ENCODE measurements at places on chromosomes 6 and 20.

DNA sequence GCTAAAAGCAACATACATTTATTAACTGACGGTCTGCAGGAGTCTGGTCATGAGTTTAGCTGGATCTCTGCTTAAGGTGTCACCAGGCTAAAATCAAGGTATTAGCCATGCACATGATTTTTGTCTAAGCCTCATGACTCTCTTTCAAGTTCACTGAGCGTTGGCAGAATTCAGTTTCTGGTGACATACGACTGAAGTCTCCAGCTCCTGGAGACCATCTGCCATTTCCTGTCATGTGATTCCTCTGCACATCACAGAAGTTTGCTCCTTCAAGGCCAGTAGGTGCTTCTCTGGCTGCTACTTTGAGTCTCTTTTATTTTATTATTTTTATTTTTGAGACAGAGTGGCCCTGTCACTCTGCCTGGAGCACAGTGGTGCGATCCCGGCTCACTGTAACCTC lies 148.4 kb upstream of the EYA4 start:
- DNase-seq = no peak

DNA sequence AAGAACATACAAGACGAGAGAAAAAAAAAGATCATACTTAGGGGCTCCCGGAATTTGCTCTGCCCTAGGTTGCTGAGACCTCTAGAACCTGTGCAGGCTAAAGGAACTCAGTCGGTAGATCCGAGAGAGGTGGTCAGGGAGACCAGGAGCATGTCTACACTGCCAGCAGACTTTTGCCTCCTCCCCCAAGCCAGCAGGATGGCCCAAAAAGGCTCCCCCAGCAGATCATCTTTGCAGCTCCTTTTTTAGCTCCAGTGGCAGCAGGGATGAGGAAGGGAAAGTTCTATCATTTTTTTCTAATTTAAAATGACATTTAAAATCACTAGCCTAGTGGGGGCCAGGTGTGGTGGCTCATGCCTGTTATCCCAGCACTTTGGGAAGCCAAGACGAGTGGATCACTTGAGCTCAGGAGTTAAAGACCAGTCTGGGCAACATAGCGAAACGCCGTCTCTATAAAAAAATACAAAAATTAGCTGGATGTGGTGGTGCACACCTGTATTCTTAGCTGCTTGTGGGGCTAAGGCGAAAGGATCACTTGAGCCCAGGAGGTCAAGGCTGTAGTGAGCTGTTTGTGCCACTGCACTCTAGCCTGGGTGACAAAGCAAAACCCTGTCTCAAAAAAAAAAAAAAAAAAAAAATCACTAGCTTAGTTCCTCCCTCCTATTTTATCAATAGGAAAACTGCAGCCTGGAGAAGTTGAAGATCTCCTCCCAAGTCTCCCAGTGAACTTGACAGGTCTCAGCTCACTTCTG lies 69.3 kb upstream of the MYL9 start:
- no peak for DNase-seq

- no peak for DNase-seq
Measured at GRCh38 chr6:93701526-93701925, 282.2 kb upstream of the EPHA7 start.

DNA sequence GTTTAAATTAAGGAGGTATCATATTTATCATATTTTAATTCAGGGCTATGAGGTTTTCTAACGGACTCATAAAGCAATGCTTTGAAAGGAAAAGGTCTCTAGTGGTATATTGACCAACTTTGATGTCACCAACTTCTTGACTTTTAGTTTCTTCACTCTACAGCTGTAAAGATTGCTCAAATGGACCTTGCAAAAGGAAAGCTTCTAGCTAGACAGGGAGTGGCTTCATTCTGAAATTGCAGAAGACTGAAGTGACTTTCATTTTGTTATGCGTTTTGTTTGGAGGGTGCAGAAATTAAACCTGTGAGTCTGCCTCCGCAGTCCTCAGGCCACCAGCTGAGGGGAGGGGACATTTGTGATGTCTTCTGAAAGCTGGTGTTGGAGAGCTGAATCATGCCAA lies 95.7 kb downstream of the SLC24A3 start:
- DNase-seq = no peak

DNA sequence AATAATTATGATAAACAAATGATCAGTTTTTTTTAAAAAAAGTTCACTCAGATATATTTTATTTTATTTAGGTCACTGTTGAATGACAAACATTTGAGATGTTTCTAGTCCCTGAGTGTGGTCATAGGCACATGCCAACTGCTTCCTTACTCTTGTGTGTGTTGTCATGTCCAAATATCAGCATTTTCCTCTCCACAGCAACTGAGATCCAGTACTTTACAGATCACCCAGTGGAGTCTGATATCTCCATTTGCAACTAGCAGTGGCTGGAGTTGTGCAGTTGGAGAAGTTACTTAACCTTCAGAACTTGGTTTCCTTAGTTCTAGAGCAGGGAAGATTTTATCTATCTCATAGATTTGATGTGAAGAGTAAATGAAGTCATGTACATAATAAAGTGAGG lies 101.3 kb downstream of the MYB start:
- DNase-seq = no peak

DNA sequence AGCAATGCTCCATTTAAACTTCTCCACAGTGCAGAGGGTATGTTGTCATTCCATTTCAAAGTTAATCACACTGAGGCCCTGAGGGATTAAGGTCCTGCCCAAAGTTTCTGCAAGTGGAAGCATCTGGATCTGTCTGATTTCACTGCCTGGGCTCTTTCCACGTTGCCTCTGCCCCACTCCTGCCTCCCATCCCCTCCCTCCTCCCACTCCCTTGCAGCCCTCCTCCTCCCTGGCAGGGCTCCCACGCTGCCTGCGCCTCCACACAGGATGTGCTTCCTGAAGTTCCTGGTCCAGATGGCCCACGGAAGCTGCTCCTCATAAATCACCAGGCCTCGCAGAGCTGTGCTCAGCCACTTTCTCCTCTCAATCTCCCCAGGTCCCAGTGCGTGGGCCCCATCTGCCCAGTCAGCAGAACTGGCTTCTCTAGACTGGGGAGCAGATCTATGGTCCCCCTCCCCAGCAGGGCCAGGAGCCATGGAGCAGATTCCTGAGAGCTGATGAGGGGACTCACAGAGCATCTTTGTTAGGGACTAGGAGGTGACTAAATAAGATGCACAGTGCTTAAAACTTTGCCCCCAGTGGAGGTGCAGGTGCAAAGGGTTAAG lies 65.4 kb upstream of the MAFB start:
- DNase-seq = no peak

- DNase-seq = no peak
Measured at GRCh38 chr6:80148220-80148619, 41.7 kb downstream of the BCKDHB start.

GRCh38 chr20:62682912-62683517 lies 25.6 kb upstream of the NTSR1 start:
- DNase-seq = no peak

GRCh38 chr6:129050086-129050485 lies 167.1 kb downstream of the LAMA2 start:
- no peak for DNase-seq

All from activated T-cell treated with anti-CD3 and anti-CD28 coated beads for 4 hours (primary cell).